ENCODE measurements at places on chromosomes 7 and 10.

DNA sequence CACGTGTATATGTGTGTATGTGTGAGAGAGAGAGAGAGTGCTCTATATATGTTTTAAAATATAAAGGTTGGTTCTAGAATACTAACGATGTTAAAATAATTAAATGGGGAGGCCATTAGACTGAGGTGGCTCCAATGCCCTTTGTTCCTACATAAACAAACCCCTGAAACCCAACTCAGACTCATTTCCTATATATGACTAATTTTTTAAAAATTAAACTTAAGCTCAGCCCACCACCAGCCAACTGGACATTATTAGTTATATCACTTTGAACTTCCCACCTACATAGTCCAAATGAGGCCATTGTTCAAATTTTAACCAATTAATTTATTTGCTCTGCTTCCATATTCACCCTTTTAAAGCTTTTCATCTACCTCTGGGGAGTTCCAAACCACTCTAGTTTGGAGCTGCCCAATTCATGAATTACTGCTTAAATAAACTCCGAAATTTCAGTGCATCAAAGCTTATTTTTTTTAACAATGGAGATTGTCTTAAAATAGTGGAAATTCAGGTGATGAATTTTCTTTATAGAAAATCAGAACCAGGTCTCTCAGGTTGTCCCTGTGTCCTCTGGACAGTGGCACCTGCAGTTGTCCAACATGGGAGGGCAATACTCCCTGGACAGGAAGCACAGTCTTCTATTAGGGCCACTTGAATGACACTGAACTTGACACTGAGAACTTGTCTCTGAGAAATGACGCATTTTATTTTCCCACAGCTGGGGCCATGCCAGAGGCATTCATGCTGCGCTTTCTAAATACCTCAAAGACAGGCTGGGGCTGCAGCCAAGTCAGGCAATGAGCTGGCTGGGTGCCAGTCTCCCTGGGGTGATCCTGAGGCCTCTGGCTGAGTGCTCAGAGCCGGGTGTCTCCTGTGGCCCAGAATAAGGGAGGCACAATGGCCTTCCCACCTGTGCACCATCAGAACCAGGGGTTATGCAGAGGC is 109.5 kb upstream of the TMEM72 start:
- no peak for DNase-seq

- DNase-seq = no peak
These were observed 507.8 kb upstream of the MKI67 start for GRCh38 chr10:128633864-128634540.

DNA sequence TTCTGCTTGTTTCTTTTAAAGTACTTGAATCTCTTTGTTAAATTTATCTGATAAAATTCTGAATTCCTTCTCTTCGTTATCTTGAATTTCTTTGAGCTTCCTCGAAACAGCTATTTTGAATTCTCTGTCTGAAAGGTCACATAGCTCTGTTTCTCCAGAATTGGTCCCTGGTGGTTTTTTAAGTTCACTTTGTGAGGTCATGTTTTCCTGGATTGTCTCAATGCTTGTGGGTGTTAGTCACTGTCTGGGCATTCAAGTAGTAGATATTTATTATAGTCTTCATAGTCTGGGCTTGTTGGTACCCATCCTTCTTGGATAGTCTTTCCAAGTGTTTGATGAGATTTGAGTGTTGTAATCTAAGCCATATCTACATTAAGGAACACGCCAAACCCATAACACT is 1060.6 kb downstream of the LRMDA start:
- no peak for DNase-seq

DNA sequence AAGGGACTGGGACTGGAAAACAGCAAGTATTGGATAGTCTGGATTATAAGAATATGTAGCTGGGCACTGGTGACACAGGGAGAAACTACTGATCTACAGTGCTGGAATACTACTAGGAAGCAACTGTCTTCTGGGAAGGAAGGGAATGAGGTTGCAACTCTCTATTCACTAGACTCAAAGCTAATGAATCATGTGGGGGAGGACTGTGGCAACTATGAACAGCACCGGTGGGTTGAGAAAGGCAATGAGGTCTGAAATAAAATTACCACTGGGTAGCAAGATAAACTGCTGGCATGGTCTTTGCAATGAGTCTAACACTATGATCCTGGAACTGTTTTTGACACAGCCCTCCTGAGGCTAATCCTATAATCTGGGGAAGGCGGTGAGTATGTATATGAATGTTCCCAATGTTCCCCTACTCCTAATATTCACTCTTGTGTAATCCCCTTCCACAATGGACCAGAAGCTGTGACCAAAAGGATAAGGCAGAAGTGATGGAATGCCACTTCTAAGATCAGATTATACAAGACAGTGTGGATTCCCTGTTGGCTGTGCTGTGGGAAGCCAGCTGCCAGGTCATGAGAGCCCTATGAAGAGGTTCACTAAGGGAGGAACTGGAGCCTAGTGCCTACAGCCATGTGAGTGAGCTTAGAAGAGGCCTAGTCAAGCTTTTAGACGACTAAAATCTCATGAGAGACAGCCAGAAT is 101.3 kb upstream of the DNAJB12 start:
- DNase-seq = no peak

GRCh38 chr10:97974526-97975525 is 55.6 kb downstream of the CRTAC1 start:
- no peak for DNase-seq

DNA sequence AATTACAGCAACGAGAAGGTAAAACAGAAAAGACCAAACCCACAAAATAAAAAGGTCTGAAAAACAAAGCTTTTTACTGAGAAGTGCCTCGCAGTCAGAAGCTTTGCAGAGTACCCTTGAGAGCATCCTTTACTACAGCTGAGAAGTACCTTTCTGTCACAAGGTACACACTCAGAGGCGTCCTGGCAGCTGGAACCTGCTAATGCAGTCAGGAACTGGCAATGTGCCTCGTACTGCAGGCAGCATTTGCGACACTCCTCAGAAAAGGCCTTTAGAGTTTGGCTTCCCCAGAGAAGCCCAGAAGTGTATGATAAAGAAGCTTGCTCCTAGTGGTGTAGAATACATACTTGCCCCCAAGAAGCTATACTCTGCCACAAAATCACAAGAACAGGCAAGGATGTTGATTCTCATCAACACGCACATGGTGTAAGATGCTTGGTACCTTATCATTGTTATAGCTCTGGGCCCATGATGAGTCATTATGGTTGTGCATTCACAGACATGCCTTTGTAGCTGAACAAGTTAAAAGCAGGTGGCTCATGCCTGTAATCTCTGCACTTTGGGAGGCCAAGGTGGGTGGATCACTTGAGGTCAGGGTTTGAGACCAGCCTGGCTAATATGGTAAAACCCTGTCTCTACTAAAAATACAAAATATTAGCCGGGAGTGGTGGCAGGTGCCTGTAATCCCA is 2.0 kb upstream of the GTPBP4 start:
- DNase-seq = no peak

DNA sequence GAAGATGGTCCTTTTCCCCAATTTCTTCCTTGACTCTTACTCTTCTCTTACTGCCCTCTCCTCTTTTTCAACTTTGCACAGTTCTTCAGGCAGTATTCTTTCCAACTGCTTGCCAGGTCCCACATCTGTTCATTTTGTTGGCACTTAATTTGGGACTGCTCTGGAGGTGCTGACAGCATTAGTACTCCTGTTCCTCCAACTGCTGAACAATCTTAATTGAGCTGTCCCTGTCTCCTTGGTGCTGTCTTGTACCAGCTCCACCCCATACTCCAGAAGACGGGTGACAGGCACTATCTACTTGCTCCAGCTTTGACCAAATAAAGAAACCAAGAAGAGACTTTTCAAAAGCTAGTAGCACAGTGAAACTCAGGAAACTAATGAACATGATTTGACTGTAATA is 160.0 kb downstream of the PDE1C start:
- no peak for DNase-seq

DNA sequence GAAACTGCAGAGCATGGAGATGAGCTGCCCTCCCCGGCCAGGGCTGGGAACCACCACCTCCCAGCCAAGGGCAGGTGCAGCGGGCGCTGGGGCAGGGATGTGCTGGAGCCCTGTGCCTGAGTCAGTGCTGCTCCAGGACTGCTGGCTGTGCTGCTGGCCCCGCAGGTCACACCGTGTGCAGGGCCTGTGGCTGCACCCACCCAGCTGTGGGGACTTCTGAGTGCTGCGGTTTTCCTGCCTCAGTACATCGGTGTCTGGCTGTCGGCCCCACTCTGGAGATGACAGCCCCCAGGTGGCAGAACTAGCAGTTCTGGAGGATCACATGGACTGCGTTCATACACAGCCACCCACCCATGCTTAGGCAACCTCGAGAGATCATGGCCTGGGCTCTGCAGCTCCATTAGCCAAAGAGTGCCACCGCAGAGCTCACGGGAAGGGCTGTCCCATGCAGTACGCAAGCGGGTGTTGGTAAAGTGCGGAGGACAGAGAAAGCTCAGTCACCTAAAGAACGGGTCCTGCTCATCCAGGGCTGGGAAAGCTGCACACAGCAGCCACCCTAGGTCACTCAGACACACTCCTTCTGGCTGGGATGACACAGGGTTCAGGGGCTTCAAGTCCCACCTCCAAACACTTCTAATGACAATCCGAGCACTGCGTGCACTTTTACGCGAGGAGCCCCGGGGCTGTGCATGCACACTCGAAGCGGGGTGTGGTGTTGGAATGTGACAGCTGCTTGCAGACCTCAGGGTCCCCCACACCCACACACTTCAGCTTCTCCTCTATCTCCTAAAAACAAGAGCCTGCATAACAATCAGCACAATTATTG is 198.1 kb upstream of the PPP2R2D start:
- DNase-seq = no peak

- no peak for DNase-seq
These were observed 26.9 kb upstream of the TRIM56 start for GRCh38 chr7:101058355-101058754.

- no peak for DNase-seq
These were observed 425.5 kb downstream of the GLRX3 start for GRCh38 chr10:130561681-130562080.

DNA sequence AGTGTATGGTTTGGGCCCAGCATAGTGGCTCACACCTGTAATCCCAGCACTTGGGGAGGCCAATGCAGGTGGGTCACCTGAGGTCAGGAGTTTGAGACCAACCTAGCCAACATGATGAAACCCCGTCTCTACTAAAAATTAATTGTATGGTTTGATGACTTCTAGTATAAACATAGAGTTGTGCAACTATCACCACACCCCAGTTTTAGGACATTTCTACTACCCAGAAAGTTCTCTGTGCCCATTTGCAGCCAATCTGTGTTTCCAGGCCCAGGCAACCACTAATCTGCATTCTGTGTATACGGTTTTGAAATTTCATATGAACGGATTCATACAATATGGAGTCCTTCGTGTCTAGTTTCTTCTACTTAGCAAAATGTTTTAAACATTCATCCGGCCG is 20.0 kb downstream of the CLIP2 start:
- no peak for DNase-seq
